HCT116 (cell line): ENCODE measurements at places on chromosomes 7 and 10.

DNA sequence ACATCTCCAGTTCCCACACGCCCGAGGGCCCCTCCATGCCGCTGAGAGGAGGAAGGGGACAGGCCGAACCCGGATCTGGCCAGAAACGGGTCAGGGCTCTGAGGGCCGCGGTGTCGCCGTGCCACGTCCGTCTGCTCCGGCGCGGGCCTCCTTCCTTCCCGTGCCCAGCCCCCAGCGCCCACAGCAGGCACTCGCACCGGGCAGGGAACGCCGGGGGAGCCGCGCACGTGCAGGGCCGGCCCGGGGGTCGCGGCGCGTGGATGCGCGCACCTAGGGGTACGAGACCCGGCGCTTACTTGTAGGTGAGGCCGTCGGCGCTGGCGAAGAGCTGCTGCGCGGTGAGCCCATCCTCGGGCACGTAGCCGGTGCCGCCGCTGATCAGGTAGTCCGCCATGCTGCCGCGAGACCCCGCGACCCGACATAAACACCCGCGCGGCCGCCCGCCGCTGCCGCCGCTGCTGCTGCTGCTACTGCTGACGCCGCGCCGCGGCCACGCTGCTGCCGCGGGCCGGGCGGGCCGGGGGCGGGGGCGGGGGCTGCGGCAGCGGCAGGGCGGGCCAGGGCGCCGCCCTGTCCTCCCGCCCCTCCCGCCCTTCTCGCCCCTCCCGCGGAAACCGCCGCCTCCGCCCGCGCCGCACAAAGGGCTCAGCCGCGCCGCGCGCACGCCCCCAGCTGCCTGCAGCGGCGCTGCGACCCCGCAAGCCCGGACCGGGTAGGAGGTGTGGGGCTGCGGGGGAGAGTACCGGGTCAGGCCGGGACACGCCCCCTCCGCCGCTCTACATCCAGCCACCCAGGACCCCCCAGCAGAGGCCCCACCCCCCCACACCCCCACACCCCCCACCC lies 4.1 kb downstream of the IMPDH1 start:
- DNase-seq, result no peak

DNA sequence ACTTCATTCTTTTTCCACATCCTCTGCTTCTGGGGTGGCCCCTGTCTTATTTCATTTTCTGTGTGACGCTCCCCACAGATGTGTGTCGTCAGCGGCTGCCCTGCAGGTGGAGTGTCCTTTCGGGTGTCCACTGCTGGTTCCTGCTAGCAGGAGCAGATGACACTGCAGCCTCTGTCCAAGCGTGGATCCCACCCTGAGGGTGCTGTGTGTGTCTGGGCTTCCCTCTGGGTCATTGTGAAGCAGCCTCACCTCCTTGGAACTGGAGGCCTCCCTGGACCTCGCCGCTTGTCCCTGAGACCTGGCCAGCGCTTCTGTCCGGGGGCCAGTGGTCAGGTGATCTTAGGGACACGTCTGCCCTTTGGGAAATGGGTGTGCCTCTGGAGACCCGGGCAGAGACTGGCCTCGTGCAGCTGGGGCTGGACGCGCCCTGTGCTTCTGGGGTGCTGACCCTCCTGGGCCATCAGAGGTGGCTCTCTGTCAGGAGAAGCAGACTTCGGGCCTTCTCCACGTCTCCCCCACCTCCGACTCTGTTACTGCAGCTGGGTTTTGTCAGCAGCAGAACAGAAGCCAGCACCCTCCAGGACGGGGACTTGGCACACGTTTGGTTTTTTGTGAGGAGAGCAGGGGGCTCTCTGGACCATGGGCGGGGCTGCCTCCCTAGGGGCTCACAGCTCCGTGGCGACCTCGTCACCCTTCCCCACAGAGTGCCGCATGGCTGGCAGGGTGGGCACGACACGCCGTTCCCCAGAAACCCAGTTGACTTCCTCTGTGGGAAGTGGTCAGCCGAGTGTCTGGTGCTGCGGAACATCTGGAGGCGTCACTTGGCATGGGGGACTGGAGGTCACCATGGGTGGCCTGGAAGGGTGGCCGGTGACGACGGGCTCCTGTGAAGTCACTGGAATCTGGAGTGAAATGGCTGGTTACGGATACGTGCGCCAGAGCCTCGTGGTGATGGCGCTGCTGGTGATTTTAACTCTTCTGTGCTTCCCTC lies 48.4 kb downstream of the INPP5A start:
- no peak for DNase-seq

DNA sequence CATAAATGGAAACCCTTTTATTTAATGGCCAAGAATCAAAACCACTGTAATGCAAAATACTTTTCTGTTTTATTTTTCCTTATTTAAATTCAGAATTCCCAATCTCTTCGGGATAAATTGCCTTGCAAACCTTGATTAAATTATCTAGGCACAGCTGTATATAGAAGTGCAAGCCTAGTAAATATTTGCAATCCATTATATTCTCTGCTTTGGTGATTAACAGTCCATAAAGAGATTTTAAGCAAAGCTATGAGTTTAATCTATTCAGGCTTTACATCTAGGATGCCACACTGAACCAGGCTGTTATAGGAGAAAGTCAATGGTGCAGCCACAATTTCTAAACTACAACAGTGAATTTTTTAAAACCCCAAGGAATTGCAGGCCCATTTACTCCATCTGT lies 43.6 kb upstream of the THSD7A start:
- DNase-seq, result no peak

- peak; percentile 32 for DNase-seq
Measured at GRCh38 chr7:139118234-139118804, 8.8 kb upstream of the ZC3HAV1 start.

- DNase-seq, result no peak
Measured at GRCh38 chr10:128377988-128378387, 251.8 kb upstream of the MKI67 start.
